ENCODE measurements at places on chromosomes 7 and 10.

GRCh38 chr10:66187053-66187733 lies 738.6 kb upstream of the LRRTM3 start:
- no peak for DNase-seq

DNA sequence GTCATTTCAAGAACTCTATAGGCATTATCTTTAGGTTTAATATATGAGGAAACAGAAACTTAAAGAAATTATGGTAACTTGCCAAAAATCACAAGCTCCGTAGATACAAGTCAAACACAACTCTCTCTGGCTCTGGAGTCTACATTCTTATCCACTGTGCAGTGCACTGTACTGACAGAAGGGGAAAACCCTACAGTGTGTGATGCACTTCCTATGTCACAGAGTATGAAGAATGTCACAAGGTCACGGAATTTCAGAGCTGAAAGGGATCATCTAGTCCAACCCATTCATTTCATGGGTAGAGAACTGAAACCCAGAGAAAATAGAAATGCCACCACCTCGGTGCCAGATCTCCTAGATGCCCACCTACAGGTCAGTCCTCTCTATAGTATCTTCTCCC lies 86.1 kb downstream of the LRRTM3 start:
- no peak for DNase-seq

DNA sequence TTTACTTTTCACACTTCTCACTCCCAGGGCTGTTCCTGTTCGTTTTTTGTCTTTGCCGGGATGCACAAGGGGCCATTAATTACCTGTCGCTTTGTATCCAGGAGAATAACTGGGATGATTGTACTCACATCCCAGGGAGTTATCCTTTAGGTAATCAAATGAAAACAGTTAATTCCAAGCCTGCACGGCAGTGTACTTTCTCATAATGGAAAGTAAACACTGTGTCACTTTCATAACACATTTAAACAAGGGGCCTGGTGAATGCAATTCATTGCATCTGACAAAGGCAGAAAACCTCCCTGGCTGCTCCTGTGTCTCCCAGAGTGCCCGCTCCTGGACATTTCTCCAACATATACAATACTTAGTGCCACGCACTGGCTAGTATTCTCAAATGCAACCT lies 138.7 kb upstream of the CELF2 start:
- no peak for DNase-seq

- peak; percentile 71 for DNase-seq
Measured at GRCh38 chr7:87810130-87810529, 66.0 kb downstream of the SLC25A40 start.

GRCh38 chr10:6141296-6142151 lies 52.7 kb downstream of the RBM17 start:
- no peak for DNase-seq
